ENCODE measurements at places on chromosomes 1 and 21.

GRCh38 chr1:100565937-100566699 lies 28.2 kb downstream of the GPR88 start:
- no peak for DNase-seq

DNA sequence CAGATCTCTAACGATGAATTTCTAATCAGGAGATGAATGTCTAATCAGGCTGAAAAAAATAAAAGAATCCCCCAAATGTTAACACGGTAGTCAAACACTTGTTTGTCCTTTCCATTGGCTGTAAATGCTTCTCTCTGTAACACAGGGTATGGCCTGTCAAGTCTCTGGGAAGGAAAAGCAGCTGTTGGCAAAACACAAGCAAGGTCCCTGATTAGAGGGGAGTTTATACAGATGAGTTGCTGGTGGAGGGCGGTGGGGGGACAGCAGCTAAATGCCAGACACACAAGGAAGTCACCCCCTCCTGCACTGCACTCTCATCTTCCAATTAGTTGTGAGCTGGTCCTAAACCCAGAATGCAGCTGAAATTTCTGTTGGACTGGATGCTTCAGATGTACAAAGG lies 51.0 kb downstream of the PGBD5 start:
- DNase-seq = no peak

GRCh38 chr1:68010543-68010942 lies 39.9 kb downstream of the DIRAS3 start:
- DNase-seq = no peak

DNA sequence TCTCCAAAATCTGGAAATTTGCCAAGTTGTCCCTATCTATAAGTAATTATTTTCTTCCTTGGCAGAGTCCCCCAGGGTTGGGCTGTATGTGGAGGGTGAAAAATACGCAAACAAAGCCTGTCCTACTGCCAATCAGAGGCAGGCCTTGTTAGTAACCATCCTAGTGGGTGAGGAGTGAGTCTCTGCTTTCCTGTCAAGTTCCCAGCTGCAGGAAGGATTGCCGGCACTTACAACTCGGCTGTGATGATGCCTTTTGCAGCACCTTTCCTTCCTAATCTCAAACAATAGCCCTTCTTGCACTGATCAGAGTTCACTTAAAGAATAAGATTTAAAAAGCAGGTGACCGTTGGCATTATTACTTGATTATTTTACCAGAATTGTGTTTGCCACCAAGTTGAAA lies 31.3 kb upstream of the FGGY start:
- no peak for DNase-seq

- DNase-seq = no peak
Observed at GRCh38 chr1:244180256-244180655, 129.2 kb downstream of the ZBTB18 start.

- no peak for DNase-seq
Observed at GRCh38 chr1:236864996-236865817, 70.1 kb downstream of the MTR start.

DNA sequence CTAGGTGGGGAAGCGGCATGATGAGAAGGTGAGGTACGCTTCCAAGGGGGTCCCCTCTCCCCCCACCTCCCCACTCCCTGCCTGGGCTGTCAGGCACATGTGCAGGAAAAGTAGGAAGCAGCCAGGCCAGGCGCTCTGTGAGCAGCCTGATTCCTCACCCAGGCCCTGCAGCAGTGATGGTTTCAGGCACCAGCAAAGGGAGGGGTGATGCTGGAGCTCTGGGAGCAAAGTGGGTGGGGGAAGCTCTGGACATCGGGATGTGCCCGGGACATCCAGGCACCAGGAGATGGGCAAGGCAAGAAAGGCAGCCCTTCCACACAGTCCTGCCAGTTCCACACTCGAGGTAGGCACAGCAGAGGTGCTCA lies 106.1 kb downstream of the CRYAA start:
- no peak for DNase-seq

GRCh38 chr1:94819238-94819944 lies 766 bp upstream of the SLC44A3 start:
- no peak for DNase-seq

DNA sequence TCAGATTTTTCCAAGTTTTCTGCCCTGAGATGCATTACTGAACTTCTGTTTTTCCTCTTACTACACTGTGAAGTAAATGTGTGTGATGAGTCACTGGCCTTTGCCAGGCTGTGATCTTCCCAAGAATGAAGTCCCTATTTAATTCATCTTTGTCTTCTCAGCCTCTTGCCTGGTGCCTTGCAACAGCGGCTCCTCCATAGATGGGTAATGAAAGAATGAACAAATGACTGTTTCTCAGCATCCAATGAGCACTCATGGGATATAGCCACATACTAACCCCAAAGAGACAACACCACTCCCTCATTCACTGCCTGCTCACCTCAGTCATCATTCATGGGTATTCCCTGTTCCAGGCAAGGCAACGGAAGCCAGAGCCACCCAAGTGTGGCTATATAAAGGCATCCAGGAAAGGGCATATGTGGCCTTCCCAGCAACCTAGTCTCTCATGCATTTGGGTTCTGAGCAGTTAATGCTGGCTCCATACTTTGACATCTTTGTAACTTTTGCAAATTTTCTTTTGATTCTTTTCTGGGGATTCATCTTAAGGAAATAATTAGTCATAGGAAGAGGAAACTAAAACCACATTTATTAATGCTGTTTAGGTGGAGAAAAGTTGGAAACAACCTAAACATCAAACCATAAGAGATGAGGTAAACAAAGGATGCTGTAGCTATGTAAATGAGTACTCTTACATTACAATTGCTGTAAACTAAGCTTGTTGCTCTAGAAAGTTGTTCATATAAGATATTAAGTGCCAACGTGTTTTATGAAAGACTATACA lies 71.9 kb downstream of the HIVEP3 start:
- no peak for DNase-seq

GRCh38 chr1:191690931-191691330 lies 467.3 kb upstream of the RGS18 start:
- no peak for DNase-seq

GRCh38 chr1:153357853-153358690 lies at the start of gene S100A9:
TSS of gene S100A9 (plus strand) at chr1:153357854. CDS start at chr1:153358284, 430 bp downstream.
- no peak for DNase-seq

DNA sequence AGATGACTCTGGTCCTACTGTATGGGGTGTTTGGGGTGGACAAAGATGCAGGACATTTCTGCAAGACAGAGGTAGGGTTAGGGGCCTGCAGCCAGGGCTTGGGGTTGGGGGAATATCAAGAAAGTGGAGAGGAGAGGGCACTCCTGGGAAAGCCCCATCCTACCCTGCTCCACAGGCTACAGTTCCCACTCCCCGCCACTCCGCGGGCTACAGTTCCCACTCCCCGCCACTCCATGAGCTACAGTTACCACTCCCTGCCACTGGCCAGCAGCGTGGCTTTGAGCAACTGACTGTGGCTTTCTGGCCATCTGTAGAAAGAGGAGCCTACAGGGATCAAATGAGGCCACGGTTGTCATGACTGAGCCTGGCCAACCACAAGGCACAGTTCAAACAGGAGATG lies 93.8 kb upstream of the GRIK3 start:
- DNase-seq = no peak

- DNase-seq = no peak
Observed at GRCh38 chr1:182460550-182460951, 10.6 kb downstream of the RGSL1 start.

- no peak for DNase-seq
Observed at GRCh38 chr1:197924516-197925123, 7.4 kb downstream of the LHX9 start.

DNA sequence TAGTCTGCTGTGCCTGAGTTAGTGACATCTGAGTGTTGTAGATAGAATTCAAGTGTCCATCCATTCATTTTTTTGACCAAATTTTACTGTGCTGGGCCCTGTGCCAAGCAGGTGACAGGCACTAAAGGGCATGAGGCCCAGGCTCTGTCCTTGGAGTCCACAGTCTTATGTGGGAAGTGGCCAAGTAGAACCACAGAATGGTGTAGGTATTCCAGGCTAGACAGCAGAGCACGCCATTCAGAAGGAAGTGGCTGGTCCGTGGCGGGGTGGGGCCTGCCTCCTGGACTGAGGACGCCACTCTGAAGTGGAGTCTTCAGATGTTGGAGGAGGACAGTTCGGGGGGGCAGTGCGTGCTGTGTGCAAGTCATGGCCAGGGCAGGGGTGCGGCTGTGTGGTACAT lies 68.9 kb upstream of the ACTL8 start:
- no peak for DNase-seq

DNA sequence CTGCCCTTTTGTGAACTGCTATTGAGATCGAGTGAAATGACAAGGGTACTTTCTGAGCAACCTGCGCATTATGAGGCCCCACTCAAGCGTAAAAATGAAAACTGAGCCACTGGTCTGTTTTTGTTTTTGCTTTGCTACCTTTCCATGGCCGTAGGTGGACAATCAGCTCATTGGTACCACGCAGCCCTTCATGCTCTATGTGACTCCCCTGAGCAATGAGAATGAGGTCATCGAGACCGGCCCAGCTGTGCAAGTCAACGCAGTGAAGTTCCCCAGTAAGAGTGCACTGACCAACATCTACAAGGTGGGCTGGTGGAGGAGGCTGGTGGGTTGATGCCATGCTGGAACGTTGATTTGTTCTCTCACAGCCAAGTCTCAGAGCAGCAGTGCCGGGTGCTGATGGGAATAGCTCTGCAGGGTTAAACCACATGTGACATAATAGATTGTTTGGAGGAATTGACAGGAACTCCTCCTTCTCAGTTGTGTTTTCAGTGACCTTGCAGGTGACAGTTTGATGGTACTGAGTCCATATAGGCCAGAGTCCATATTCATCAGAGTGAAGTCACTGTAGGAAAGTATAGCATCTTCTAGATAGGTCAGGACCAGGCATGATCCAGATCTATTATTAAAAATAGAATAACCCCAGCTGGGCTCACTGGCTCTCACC lies 170.3 kb downstream of the VPS13D start:
- no peak for DNase-seq

GRCh38 chr1:86263101-86263500 lies 106.5 kb upstream of the COL24A1 start:
- no peak for DNase-seq

- no peak for DNase-seq
Observed at GRCh38 chr1:54845772-54846171, 41.2 kb downstream of the DHCR24 start.

- no peak for DNase-seq
Observed at GRCh38 chr21:17901458-17902079, 82.4 kb upstream of the C21orf91 start.

DNA sequence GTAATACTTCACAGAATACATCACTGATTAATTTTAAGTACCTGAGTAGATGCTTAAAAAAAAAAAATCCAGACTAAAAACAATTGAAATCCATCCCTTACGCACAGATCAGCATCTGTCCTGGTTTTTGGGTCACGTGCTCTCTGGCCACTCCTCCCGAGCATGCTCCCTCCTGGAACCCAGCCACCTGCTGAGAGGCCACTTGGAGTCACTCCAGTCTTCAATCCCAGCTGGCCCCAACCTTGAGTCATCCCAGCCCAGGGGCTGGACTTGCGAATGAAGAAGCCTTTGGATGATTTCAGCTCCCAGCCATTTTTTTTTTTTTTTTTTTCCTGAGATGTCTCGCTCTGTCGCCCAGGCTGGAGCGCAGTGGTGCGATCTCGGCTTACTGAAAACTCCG lies 8.9 kb downstream of the MAP1LC3C start:
- no peak for DNase-seq

DNA sequence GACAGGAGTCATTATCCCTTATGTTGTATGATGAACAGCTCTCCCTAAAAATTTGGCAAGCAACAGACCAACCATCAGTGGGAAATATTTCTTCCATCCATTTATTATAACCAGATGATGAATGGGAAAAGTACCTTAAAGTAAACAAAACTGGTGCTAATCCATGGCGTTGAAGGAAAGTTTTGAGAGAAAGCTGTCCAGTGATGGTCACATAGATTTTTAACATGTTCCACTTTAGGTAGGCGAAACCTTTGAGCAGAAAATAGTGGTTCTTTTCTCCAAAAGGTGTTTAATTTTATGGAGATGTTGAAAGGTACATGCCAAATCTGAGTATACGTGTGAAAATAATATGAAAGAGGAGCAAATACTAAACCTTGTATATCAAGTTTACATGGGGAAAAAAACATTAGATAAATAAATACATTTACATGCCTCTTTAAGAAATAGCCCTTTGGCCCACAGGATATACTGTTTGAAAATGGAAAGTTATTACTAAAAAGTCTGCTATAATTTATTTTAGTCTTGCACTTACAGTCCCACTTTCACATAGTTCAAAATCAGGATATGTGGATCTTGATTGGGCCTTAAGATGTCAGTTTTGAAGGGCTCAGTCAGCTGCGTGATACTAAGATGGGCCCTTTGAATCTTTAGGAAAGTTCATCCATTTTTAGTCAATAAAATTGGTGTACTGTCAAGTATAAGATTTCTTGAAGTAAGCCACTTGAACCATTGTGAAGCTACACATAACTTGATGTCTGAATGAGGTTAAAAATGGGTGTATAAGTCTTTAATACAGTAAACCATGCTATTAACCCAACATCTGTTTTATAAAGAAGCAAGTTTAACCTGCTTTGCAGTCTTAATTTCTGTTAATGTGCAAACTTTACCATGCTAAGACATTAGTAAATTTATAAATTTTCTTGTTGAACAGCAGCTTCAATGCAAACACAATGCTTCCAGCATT lies 10.5 kb downstream of the RPL5 start:
- DNase-seq = no peak

- no peak for DNase-seq
Observed at GRCh38 chr1:24373710-24374109, 39.9 kb downstream of the STPG1 start.

GRCh38 chr21:36889401-36889800 lies 77.1 kb downstream of the HLCS start:
- DNase-seq = no peak

- no peak for DNase-seq
Observed at GRCh38 chr1:184210862-184211261, 159.3 kb downstream of the TSEN15 start.

DNA sequence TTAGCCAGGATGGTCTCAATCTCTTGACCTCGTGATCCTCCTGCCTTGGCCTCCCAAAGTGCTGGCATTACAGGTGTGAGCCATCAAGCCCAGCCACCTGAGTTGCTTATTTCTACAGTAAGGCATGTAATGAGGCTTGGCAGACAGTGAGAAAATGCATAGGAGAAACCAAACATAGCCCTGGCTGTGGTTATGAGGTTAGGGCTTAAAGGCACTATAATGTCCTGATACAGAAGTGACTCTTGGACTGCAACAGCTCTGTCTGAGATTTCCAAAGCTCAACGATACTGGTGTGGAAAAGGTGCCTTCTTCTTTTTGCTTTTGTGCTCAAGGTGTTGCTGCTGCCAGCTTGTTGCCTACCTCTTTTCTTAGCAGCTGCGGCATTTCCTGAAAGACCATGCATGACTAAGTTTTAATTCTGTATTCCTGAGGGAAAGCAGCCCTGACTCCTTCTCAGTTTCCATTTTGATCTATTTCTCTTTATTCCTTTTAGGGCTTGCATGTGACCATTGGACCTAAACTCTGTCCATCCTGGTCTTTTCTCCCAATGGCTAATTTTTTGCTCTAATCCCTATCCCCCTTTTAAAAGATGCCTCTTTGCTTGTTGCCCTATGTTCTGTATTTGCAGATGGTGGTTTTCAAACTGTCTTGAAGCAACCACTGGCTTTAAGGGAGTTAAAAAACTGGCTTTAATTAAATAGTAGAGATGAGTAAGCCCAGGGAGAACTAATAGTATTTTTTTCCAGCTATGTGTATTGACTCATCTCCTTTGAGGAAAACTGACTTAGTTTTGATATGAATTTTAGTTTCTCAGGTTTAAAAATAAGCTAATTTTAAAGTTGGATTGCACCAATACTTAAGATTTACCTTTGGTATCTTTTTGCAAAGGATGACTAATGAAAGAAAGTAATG lies 70.3 kb downstream of the KIF1B start:
- DNase-seq = no peak
